ENCODE measurements at places on chromosomes 12 and 14. TPM values are rescaled to one million over a fixed set of nuclear protein-coding genes. Genes with fewer than 3 reads are reported as not detected.

Gene MDGA2
- not detected for total RNA-seq

Gene TMPRSS12
- not detected for total RNA-seq

Gene RNASE7
- not detected for total RNA-seq

Gene MFAP5
- total RNA-seq = not detected

Gene PIWIL1
- total RNA-seq = not detected

Gene TSPAN19
- not detected for total RNA-seq

Gene SERPINA10
- not detected for total RNA-seq

Gene PLA2G1B
- total RNA-seq = not detected

Gene GMPR2
- 22.2 TPM for total RNA-seq

Gene RNF212B
- total RNA-seq = not detected

Gene KSR2
- 0.05 TPM for total RNA-seq

Gene CCDC38
- not detected for total RNA-seq

Gene CCDC196
- not detected for total RNA-seq

Gene VWF
- total RNA-seq = 0.20 TPM

Gene TAS2R7
- not detected for total RNA-seq

Gene PAH
- not detected for total RNA-seq

All from CD4-positive, alpha-beta T cell (primary cell).